ENCODE measurements at places on chromosomes 4 and X.
A peak's percentile ranks its signal among the peaks of the same experiment; 100 is the strongest.

DNA sequence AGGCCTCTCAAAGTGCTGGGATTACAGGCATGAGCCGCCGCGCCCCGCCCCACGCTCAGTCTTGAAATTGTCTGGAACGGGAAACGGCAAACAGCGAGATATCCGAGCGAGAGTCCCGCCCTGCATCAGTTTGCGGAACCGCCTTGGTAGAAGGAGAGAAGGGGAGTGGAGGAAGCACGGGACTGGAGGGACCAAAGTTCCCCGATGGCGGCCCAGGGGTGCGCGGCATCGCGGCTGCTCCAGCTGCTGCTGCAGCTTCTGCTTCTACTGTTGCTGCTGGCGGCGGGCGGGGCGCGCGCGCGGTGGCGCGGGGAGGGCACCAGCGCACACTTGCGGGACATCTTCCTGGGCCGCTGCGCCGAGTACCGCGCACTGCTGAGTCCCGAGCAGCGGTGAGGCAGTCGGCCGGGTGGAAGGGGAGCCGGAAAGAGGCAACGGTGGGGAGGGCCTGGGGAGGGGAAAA, at the start of gene BST1:
Gene BST1 (plus strand): TSS at position 125 of the 463 bp plus-strand sequence. CDS start 80 bp downstream, at position 205.
- peak; percentile 60 for DNase-seq

GRCh38 chr4:182695009-182695408, 222.2 kb downstream of the DCTD start:
- no peak for DNase-seq

DNA sequence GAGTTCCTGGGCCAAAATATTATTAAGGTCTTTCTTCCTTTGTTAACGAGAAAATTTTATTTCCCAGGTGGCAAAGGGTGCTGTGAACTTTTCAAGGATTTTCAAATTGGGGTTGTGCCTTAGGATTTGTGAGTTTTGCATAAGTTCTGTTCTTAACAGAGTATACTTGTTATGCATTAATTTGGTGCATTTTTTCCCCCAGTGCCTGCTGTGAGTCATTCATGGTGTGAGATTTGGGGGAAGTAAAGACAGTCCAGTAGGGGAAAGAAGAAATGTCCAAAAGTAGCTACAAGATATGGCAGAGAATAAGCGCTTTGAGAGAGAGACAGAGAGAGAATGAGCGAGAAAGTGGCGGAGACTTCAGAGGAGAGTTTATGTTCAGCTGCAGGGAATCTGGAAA, 239.2 kb downstream of the ARHGAP10 start:
- DNase-seq: no peak

DNA sequence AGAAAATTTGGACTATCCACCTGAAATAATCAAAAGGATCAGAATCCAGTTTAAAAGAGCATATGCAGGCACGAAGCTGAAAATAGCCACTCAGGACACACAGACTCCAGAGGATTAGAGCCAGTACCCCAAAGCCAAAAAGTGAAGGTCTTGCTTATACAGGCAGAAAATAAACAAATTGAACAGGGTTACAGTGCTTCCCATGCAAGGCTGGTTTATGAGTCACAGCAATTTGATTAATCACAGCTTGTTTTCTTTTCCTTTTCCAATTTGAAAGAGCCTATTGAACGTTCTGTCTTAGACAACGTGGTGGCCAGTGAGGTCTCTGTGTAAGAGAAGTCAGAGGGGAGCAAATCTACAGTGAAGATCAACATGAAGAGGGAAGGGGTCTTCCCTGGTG, 10.2 kb downstream of the HGFAC start:
- no peak for DNase-seq

GRCh38 chr4:81179326-81179725, 35.7 kb downstream of the PRKG2 start:
- DNase-seq: no peak

- no peak for DNase-seq
Measured at GRCh38 chrX:136395271-136395670, 92.5 kb upstream of the BRS3 start.

- DNase-seq: no peak
Measured at GRCh38 chrX:72373136-72373535, 67.4 kb upstream of the CITED1 start.

DNA sequence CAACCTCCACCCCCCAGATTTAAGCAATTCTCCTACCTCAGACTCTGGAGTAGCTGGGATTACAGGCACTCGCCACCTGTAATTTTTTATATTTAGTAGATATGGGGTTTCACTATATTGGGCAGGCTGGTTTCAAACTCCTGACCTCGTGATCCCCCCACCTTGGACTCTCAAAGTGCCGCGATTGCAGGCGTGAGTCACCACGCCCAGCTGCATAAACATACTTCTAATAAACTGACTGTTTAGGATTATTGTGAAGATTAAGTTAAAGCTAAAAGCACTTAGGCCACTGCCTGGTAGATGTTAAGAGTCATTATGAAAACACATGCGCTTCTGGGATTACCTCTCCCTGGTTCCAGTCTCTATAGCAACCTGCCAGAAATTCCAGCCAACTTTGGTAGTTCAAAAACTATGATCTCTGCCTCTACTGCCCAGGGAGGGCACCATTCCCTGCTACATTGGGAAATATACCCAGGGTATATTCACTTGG, 30.2 kb upstream of the GRIA3 start:
- no peak for DNase-seq

GRCh38 chr4:24260923-24261564, 323.3 kb downstream of the DHX15 start:
- DNase-seq: no peak

- no peak for DNase-seq
Measured at GRCh38 chr4:142435599-142436235, 410.4 kb downstream of the INPP4B start.

DNA sequence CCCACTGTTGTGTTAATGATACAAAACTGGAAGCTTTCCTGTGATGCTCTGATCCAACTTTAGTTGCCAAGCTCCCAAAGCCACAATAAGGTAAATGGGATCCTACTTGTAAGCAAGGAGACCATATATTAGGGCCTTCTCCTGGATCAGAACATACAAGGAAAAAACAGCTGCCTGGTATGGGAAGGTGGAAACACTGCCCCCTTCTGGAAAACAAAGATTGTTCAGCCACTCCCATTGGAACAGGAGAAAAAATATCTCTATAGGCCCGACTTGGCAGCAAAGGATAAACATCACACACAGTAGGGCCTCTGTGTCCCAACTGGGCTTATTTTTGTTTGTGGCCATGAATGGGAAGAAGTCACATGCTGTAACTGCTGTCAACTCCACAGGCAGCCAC, 166.5 kb downstream of the TBX22 start:
- no peak for DNase-seq

- DNase-seq: no peak
Measured at GRCh38 chrX:46610070-46610658, 36.6 kb downstream of the CHST7 start.

- no peak for DNase-seq
Measured at GRCh38 chr4:23814587-23814986, 75.3 kb downstream of the PPARGC1A start.

GRCh38 chr4:153987291-153987690, 198.4 kb upstream of the SFRP2 start:
- no peak for DNase-seq

GRCh38 chr4:166991006-166991561, 243.2 kb downstream of the SPOCK3 start:
- no peak for DNase-seq

DNA sequence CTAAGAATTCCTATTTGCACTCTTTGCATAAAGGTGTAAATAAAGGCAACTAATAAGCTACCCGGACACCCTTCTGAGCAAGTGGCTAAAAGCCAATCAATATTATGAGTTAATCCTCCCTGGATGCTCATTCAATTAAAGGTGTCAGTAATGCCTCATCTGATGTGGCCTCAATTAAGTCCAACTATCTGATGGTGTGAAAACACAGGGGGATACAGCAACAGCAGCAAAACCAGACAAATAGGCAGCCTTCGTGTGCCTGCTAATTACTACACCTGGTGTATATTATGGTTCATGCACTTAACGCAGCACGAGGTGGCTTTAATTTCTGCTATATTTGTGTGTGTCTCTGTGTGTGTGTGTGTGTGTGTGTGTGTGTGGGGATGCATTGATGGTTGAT, 244.4 kb downstream of the DCLK2 start:
- no peak for DNase-seq

- DNase-seq: no peak
Measured at GRCh38 chr4:97504713-97505112, 638.6 kb downstream of the STPG2 start.

DNA sequence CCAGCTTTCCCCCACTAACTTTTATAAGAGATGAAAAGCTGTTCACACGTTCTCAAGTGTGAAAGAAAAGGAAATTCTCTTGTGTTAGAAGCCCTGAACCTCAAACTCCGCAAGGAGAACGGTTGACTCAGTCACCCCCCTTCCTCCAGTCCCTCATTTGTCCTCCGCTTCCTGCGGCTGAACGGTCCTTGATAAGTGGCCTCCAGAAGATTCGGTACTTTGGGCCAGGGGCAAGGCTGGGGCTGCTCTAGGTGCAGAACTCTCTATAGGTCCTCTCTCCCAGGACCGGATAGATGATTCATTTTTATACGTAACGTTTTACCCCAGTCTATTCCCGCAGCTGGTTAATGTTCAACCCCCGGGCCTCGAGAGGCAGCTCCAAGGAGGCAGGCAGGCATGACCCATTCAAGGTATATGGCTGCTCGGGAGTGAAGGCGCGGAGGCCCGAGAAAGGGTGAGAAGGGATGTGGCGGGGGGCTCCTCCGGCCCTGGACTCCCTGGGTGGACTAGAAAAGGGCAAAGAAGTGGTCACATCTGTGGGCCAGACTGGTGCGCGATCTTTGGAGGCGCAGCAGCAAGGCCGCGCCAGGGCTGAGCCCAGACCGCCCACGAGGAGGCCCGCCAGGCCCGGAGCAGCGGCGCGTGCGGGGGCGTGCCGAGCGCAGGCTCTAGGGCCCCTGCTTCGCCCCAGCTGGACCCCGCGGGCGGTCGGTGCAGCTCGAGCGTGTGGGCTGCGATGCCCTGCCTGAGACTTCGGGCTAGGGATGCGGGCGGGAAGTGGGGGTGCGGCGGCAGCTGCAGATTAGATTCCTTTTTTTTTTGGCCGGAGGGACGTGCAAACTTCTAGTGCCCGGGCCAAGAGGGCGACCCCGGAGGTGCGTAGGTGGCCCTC, 11.7 kb downstream of the PITX2 start:
- DNase-seq: no peak

DNA sequence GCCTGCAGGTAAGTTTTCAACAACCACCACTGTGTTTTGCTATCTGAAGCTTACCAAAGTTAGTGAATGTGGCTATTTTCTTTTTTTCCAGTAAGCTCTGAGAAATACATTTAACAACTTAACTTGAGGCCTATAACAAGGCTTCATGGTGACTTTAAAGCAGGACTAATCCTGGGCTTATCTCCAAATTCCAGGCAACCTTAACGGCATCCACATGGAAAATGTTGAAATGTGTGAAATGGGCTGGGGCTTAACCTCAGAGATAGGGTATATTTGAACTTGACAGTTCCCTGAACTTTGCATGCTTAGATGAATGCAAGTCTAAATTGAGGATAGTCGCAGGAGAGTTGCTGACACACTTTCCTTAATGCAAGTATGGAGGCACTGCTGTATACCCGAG, 539.2 kb downstream of the GALNTL6 start:
- DNase-seq: no peak

GRCh38 chrX:11100281-11101035, 10.7 kb upstream of the HCCS start:
- DNase-seq: no peak

GRCh38 chrX:43604753-43605152, 51.3 kb upstream of the MAOA start:
- no peak for DNase-seq

DNA sequence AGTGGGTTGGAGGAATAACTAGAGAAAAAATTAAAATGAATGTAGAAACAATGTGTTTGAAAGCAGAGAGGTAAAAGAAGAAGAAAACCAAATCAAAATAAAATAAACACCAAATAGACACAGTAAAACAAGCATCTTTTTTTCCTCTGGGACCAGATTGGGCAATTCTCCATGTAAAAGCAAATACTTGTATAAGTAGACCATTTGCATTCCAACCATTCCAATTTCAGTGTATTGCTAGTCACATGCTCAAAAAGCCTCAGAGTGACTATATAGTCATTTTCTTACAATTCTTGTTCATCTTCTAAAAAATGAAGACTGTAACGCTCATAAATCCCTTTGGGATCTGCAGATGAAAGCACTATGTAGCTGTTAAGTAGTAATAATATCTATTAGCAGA, 969.5 kb downstream of the PCDH18 start:
- no peak for DNase-seq

GRCh38 chrX:154046940-154047610, 27.4 kb upstream of the IRAK1 start:
- DNase-seq: no peak

- DNase-seq: no peak
Measured at GRCh38 chr4:109044431-109044830, 258.0 kb downstream of the COL25A1 start.

- no peak for DNase-seq
Measured at GRCh38 chr4:57220172-57220571, 110.0 kb upstream of the IGFBP7 start.

- no peak for DNase-seq
Measured at GRCh38 chr4:168257768-168258167, 60.8 kb downstream of the DDX60 start.

- no peak for DNase-seq
Measured at GRCh38 chr4:74738464-74739143, 55.7 kb downstream of the BTC start.

DNA sequence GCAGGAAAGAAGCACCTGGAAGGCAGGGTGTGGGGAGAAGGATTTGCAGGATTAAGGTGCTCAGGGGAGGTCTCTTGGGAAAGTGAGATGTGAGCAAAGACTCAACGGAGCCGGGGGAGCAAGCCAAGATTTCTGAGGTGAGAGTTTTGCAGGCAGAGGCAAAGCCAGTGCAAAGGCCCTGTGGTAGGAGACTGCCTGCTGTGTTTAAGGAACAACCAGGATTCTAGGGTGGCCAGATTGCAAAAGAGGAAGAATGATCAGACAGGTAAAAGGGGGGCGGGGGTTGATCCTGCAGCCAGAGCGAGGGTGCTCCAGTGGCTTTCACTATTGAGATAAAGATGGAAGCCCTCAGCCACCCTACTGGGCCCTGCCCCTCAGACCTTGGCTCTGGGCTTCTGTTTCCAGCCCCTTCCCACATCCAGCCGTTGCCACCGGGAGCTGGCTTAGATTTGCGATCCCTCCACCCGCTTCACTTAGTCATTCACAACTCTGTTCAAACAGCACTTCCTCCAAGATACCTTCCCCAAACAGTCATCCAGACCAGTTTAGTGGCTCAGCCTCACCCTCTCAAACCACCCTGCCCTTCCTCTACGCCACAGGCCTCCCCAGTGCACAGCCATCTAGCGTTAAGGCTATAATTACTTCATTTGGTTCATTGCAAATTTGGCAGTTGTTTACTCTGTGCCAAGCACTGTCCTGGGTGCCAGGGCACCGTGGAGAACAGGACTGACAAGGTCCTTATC, 23.3 kb upstream of the BCOR start:
- DNase-seq: no peak

DNA sequence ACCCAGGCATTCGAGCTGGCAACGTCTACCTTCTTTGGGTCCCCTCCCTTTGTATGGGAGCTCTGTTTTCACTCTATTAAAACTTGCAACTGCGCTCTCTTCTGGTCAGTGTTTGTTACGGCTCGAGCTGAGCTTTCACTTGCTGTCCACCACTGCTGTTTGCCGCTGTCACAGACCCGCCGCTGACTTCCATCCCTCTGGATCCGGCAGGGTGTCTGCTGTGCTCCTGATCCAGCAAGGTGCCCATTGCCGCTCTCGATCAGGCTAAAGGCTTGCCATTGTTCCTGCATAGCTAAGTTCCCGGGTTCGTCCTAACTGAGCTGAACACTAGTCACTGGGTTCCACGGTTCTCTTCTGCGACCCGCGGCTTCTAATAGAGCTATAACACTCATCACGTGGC, 183.5 kb upstream of the GALNTL6 start:
- no peak for DNase-seq

GRCh38 chr4:6918338-6918737, 8.7 kb downstream of the TBC1D14 start:
- DNase-seq: no peak
